SK-N-SH (cell line): ENCODE measurements at places on chromosomes 1 and 21.

DNA sequence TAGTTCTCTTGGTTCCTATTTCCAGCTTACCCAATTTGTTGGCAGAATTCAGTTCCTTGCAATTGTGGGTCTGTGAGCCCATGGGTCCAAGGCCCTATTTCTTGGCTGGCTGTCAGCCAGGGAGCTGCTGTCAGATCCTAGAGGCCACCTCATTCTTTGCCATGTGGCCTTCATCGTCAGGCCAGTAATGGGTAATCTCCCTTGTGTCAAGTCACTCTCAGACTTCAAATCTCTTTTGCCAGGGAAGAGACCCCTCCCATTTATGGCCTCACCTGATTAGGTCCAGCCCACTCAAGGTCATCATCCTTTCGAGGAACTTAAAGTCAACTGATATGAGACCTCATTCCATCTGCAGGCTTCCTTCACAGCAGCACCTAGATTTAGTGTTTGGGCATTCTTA lies 17.9 kb downstream of the OBSCN start:
- no peak for DNase-seq

- no peak for DNase-seq
Measured at GRCh38 chr1:189619682-189620332, 857.9 kb downstream of the BRINP3 start.

- DNase-seq = no peak
Measured at GRCh38 chr1:22252251-22252650, 109.4 kb upstream of the WNT4 start.

DNA sequence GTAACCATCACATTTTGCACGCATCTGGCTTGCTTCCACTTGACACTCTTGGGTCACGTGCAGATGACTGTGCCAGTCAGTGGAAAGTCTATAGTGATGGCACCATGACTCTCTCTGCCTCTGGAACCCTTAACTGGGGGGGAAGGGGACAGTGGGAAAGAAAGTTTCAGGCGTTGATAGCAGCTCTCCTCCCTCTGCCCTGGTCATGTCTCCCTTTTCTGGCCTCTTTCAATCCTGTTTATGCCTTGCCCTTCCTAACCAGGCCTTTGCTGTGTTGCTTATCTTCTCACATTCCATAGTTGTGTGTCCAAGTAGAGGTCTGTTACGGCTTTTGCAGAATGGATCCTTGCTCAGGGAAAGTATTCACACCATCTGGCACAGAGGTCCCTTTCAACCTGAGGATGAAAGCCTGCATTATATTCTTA lies 93.5 kb downstream of the NRDC start:
- DNase-seq = no peak

DNA sequence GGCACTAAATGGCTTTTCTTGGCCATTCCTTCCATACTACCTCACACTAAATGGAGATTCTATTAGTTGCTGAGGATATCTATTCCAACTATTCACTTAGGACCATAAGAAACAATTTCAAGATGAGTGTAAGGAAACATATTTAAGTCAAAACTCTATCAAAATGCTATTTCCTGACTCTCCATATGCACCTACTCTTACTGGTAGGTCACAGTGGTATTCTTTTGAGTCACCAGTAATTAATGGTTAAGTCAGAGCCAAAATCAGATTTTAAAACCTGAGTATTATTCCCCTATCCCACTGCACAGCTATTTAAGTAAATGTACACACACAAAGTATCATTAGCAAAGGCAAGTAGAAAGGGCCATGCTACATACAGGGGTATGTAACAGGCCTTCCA lies 50.3 kb downstream of the ARID4B start:
- DNase-seq = no peak

DNA sequence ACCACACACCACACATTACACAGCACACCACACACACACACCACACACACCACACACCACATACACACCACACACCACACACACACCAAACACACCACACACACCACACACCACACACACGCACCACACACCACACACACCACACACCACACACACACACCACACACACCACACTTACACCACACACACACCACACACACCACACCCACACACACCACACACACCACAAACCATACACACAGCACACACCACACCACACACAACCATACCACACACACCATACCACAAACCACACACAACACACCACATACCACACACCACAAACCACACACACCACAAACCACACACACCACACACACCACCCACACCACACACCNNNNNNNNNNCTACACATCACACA lies 40.9 kb upstream of the SIK1 start:
- DNase-seq = no peak

GRCh38 chr1:27192039-27192529 lies 37.2 kb upstream of the SLC9A1 start:
- no peak for DNase-seq

GRCh38 chr1:68231627-68232288 lies 565 bp downstream of the WLS start:
- DNase-seq = peak; percentile 73

DNA sequence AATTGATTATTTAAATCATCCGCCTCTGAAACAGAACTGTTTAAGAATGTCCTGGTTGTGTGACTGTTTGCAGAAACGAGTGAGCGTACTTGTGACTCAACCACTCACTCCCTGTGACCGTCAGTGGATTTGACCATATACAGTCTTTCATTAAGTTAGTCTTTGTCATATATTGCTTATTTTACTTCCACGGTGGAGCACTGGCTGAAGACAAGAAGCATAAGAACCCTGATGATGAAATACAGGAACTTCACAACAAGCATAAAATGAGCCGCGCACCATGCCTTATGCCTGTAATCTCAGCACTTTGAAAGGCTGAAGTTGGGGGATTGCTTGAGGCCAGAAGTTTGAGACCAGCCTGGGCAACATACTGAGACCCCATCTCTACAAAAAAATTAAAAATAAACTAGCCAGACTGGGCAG lies 194.0 kb downstream of the TOMM20 start:
- no peak for DNase-seq

GRCh38 chr1:212752252-212752933 lies 39.2 kb downstream of the NSL1 start:
- DNase-seq = no peak

GRCh38 chr1:24955161-24955560 lies 25.1 kb upstream of the RUNX3 start:
- no peak for DNase-seq

GRCh38 chr1:46429436-46429835 lies 35.3 kb downstream of the FAAH start:
- no peak for DNase-seq

DNA sequence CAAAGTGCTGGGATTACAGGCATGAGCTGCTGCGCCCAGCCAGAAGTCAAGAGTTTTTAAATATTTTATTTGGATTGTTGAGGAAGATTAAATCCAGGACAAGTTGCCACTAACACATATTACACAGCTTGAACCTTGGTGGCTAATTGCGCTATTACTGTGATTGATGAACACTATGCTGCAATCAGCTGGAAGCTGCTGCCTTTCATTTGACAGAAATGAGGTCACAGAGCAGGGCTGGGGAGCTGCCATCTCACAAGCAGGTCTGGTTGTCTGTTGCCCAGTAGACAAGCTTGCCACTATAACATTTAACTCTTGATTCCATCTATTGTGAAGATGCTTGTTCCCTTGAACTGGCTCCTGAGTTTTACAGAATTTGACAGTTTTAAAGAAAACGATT lies 37.4 kb upstream of the NRDC start:
- no peak for DNase-seq

DNA sequence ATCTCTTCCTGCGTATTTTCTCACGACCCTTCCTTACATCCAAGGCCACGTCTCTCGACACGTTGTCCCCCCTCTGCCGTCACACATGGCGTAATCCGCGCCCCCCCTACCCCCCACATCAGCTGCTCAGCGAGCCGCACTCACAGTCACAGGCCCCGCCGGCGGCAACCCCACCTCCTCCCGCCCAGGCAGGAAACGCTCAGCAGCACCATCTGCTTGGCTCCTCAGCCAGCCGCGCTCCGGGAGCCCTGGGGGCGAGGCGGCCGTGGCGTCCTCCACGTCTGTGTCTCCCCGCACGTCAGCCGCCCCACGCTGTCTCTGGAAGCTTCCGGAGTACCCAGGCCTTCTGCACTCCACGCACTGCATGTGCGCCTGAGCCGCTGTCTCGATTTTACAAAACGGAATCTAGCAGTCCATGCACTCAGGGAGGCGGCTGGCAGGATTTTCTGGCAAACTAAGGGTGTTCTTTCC lies 64.6 kb downstream of the SIK1 start:
- DNase-seq = peak; percentile 91

DNA sequence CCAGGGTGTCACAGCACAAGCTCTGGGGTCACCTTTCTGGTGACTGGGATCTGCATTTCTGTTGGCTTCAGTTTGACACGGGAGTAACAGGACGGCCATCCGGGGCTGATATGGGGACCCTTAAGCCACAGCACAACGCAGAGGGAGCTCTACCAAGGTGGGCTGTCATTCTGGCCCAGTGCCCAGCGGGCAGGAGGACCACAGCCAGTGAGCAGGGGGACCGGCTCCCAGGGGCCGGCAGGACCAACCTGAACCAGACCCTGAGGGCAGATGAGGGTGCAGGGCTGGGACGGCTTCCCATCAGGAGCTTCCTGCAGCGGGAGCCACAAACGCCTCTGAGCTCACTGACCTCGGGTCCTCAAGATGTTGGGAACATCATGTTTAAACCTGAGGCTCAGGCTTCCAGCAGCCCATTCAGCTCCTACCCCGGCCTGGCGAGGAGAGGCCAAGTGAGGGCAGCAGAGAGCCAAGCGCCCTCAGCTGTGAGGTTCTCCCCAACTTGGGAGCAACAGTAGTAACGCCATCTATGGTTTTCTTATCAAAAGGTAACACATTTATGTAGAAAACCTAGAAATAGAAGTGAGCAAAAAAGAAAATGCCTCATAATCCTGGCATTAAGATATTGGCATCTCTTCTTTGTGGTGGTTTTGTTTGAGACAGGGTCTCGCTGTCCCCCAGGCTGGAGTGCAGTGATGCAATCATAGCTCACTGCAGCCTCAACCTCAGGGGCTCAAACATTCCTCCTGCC lies 26.8 kb downstream of the TMEM201 start:
- peak; percentile 69 for DNase-seq

GRCh38 chr1:224274970-224275626 lies 54.9 kb downstream of the NVL start:
- no peak for DNase-seq
